Posterior cingulate gyrus (tissue), 11 donors: ENCODE measurements at places on chromosomes 13 and 19.

DNA sequence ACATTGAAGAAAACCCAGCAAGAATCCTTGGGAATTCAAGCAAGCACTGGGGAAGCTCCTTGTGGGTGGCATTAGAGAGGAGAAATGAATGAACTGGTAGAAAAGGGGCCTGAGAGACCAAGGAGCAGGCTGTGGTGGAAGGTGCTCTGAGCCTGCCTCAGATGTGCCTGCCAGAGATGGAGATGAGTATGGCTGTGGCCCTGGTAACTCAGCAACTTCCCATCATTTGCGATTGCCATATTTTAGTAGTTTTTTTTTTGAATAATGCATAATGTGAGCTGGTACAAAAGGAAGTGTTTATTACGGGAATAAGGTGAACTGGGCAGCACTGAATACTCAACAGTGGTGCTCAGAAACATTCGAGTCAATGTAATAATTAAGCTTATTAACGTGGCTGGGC, 39.1 kb downstream of the ERICH6B start:
- no peak for DNase-seq

DNA sequence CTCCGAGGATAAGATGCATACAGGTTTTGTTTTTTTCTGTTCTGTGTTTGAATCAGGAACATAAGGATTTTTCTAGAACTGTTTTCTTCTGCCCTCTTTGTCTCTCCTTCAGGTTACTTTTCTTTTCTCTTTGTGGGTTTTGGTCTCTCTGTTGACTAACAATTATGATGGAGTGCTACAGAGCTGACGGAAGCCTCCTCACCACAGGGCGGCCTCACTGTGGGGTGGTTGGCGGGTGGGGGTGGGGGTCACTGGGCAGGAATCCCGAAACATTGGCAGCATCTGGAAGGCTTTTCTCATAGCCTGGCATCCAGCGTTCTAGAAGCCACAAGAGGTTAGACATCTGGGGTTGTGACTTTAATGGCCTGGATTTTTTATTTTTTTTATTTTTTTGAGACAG, 12.0 kb upstream of the MATK start:
- no peak for DNase-seq

DNA sequence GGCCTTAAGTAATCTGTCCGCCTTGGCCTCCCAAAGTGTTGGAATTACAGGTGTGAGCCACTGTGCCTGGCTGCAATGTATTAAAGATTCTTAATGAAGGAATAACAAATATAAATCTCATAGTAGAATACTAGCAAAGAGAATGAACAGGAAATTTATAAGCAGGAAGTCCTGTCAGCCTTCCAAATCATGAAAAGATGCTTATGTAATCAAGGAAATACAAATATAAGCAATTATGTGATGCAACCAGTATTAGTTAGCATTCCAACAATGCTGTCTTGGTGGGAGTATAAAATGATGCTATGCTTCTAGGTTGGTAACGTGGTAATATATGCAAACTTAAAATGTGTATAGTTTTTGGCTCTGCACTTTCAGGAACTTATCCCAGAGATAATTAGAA, 133.8 kb downstream of the PDS5B start:
- DNase-seq: no peak

DNA sequence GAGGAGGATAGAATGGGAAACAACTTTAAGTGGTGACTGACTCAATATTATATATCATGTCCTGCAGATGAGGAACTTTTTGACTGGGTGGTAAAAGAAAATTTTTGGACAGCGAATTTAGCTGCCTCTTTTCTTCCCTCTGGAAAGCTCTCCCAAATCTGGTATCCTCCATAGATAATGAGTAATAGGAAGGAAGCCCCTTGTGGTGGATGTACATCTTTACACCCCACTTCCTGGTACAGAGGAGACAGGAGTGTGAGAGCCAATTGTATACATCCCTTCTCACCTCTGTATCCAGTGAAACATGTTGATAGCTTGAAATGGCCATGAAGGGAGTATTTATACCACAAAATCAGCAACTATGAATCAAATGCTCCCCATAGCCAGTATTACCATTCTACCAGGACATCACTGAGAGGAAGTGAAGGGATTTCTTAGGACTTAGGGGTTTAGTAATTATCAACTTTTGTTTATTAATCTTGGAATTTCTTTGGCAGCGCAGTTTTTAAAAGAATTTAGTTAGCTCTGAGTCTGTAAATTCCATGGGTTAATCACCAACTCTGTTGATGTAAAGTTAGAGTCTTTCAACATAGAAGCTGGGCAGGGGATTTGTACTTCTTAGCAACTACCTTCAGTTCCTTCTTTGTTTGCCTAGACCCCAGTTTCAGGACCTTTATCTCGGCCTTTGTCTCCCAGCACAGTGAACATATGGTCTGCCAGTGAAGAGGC, 17.0 kb upstream of the TDRD3 start:
- DNase-seq: no peak

GRCh38 chr13:93004919-93005318, 221.7 kb upstream of the GPC6 start:
- no peak for DNase-seq

GRCh38 chr19:13015361-13016223, 20.3 kb downstream of the NFIX start:
- no peak for DNase-seq

GRCh38 chr13:111449041-111449440, 128.6 kb downstream of the TEX29 start:
- no peak for DNase-seq

DNA sequence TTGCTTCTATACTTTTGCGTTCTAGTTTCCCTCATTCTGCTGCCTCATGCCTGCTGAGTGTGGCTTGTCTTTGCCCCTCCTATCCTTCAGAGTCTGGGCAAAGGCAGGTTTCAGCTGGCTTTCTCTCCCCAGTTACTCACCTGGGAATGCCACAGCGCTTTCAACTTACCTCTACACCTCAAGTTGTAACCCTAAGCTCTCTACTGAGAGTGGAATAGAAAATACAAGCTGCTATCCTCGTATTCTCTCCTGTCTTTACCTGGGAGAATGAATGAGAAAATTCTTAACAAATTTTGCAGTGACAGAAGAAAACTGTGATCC, 316.3 kb upstream of the KLF12 start:
- DNase-seq: no peak

DNA sequence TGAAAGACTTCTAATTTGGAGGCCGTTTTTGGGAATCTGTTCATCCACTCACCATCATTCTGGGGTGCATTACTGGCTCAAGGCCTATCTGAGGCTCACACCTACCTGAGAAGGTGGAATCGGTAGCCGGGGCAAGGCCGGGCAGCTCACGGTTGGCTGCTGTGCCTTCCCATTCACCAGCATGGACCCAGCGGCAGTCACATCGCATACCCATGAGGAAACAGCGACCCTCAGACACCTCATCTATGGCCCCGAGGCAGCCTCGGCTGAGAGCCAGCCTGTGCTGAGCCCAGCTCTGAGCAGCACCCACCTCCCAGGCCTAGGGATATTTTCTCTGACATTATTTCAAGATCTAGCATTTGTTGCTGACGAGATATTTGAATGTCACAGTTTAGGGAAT, 130.5 kb downstream of the ATP11A start:
- no peak for DNase-seq

GRCh38 chr13:111327730-111328573, 7.5 kb downstream of the TEX29 start:
- DNase-seq: no peak

GRCh38 chr19:6041071-6041470, 63.1 kb upstream of the RANBP3 start:
- DNase-seq: no peak

- DNase-seq: peak; percentile 87
These were observed 31.4 kb downstream of the CERS4 start for GRCh38 chr19:8240274-8241229.

DNA sequence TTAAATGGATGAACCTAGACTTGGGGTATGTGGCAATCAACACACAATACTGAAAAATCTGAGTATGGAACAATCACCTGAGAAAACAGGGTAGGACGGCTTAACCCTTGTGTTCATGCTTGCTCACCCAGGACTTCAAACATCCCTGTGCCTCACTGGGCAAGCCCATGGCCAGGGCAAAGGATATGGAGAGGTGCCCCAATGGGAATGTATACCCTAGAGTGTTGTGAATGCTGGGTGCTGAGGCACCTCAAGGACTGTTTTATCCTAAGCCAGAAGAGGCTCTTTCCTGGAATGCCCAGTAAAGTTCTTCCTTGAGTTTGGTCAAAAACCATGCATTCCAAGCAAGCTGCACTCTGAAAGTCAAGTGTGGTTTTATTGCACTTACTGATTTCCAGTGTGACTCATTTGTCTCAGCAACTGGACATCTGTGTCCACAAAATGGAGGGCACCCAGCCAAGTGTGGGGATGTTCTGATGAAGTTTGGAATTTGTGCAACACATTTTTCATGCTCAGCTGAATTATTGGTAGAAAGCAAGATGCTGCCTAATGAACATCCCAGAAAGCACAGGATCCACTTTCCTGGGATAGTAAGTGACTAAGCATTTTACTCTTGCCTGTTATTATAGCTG, 531.3 kb downstream of the RFC3 start:
- DNase-seq: no peak

DNA sequence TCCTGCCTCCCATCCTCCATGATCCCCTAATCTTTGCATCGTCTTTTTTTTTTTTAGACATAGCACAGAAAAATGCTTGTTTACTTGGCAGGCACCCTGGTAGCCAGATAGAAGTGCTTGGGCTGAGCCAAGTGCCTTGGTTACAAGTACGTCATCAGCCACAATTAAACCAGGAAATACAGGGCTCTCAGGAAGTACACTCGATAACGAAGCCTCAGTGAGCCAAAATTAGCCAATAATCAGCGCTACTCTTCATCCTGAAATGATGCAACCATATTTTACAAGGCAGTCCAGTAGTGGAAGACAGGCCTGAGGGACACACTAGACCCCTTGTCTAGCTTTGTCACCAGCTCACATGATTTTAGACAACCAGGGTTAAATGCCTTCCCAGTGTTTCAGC, 194.0 kb upstream of the NBEA start:
- DNase-seq: no peak

DNA sequence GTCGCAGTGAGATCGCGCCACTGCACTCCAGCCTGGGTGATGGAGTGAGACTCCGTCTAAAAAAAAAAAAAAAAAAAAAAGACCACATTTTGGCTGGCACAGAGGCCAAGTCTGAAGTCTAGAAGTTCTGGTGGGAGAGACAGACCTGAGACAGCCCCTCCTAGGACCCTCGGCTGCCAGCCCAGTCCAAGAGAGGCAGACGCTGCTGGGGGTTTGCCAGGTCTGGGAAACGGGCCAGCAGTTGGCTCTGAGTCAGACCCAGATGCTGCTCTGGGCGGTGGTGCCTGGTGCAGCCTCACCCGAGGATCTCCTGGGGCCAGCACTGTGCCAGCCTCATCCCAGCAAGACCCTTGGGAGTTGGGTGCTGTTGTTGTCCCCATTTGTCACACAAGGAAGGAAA, 5.8 kb downstream of the FCHO1 start:
- DNase-seq: peak; percentile 94

- no peak for DNase-seq
These were observed 159.5 kb upstream of the SOX1 start for GRCh38 chr13:111907341-111907880.

DNA sequence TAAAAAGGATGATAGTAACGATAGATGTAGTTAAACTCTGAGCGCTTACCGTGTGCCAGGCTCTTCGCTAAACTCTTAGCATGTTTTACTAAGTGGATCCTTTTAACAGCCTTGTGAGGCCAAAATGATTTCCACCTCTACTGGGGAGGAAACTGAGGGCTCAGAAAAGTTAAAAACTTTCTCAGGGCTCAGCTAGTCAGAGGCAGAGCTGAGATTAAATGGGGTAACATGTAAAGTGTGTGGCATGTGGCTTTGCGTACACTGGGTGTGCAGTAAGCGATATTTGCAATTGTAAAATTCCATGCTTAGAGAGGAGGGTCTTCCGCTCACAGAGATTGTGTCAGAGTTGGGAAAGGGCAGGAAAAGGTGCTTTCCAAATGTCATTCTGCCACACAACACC, 1.7 kb downstream of the U2AF2 start:
- DNase-seq: no peak

GRCh38 chr19:11736696-11737095, 2.0 kb downstream of the ZNF823 start:
- DNase-seq: no peak

DNA sequence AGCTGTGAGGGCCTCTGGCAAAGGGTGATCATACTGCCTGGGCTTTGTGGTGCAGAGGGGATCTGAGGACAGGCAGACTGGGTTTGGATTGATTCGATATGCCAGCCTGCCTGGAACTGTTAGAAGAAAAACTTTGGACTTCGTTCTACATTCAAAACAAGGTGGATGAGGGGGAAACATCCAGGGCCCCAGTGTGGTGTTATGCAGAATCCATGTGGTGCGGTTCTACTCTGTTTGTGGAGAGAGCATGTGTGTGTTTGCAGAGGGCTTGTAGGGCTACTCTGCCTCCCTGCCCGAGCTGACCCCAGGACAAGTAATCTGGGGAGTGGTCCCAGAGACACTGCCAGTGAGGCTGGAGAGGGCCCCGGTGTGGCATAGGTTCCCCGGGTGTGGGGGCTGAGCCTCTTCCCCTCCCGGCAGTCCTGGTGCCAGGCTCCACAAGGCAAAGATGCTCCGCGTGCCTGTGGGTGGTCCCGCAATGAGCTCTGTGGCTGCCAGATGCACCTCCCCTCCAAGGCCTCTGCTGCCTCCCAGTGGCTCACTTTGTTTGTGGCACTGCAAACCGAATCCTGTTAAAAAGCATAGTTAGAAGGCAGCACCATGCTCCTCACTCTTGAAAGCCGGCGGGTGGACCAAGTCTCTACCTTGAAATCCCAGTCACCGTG, 22.3 kb upstream of the TFDP1 start:
- peak; percentile 95 for DNase-seq

DNA sequence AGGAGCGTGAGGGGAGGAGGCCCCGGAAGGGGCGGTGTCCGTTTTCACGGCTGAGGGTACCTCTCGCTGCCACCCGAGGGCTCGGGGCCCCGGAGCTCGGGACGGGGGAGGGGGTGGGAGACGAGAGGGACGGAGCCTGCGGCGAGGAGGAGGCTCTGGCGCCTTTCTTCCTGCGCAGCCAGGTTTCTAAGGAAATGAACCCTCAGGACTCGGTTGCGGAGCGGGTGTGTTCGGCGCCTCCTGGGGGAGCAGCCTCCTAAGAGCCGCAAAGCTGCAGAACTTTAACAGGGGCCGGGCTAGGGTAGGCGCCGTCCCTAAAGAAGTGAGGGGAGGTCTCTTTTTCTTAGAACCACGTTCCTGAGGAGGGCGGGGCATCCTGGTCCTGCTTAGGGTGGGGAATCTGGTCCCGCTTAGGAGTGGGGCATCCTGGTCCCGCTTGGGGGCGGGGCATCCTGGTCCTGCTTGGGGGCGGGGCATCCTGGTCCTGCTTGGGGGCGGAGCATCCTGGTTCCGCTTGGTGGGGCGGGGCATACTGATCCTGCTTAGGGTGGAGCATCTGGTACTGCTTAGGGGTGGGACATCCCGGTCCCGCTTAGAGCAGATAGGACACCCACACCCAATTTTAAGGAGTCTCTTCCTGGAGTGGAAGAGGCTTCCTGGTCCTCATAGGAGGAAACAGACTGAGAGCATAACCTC, 6.2 kb downstream of the SYT5 start:
- DNase-seq: peak; percentile 93

GRCh38 chr13:94305463-94305862, 174.0 kb downstream of the DCT start:
- no peak for DNase-seq
